Ascending aorta (tissue), 2 donors: ENCODE measurements at places on chromosomes 2 and 18. TPM values are rescaled to one million over a fixed set of nuclear protein-coding genes. Genes with fewer than 3 reads are reported as not detected.

GRCh38 chr2:228846161-228846560, 424.9 kb downstream of the PID1 start:
- H3K4me1 ChIP-seq = no peaks in the 10 kb centered on the region
- H3K4me3 ChIP-seq = no peak overlapping the region
- H3K27me3 ChIP-seq = no peaks in the 10 kb centered on the region

DNA sequence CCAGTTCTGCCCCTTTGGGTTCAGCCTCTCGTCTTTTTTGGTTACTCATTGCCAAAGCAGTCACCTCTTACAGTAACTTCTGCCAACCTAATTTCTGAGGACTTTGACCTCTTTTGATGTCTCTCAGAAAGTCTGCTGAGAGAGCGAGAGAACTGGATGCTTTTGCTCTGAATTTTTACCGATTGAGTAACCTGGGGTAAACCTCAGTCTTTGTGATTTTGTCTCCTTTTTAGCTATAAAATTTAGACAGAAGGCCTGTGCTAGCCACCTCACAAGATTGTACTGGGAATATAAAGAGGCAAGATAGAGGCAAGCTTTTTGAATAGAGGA, 34.8 kb upstream of the IL1R1 start:
- no peak overlapping the region for H3K4me3 ChIP-seq
- H3K36me3 ChIP-seq = no peaks in the 10 kb centered on the region
- H3K27ac ChIP-seq = no peak overlapping the region
- peaks cover 21% of the 10 kb centered on the region for H3K4me1 ChIP-seq
- DNase-seq = no peak
- no peaks in the 10 kb centered on the region for H3K27me3 ChIP-seq

DNA sequence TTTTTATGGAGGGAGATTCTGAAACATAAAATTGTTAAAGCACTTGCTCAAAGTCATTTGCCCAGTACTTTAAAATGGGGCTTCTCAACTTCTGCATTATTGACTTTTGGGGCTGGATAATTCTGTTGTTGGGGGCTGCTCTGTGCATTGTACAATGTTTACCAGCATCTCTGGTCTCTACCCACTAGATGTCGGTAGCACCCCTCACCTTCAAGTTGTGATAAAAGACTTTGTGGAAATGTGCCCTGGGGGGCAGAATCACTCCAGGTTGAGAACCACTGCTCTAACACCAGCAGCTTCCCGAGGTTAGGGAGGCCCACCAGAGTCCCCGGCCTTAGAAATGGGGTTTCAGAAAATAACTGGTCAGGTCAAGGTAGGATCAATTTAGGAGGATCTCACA, 26.8 kb upstream of the CUL3 start:
- no peaks in the 10 kb centered on the region for H3K4me1 ChIP-seq
- no peaks in the 10 kb centered on the region for H3K36me3 ChIP-seq
- DNase-seq = no peak
- H3K27me3 ChIP-seq = no peaks in the 10 kb centered on the region

- no peak for DNase-seq
- H3K27me3 ChIP-seq = no peaks in the 10 kb centered on the region
- no peaks in the 10 kb centered on the region for H3K36me3 ChIP-seq
- H3K4me3 ChIP-seq = no peak overlapping the region
- H3K27ac ChIP-seq = no peak overlapping the region
Observed at GRCh38 chr2:110777531-110778311, 45.3 kb downstream of the ACOXL start.

The AFTPH gene
- total RNA-seq = 58.0 TPM

The PAIP2B gene
- 0.32 TPM for total RNA-seq

The ATG16L1 gene
- total RNA-seq = 28.1 TPM
